Activated CD4-positive, alpha-beta T cell treated with anti-CD3 and anti-CD28 coated beads for 36 hours (primary cell): ENCODE measurements at places on chromosomes 2 and 18. TPM values are rescaled to one million over a fixed set of nuclear protein-coding genes. Genes with fewer than 3 reads are reported as not detected.

The TUBB6 gene
- 5.4 TPM for total RNA-seq

The CLASP1 gene
- total RNA-seq = 75.6 TPM

The NEB gene
- 0.05 TPM for total RNA-seq

The TMEM200C gene
- total RNA-seq = not detected

The EPAS1 gene
- 16.0 TPM for total RNA-seq

The DSG1 gene
- total RNA-seq = not detected

The IL1RL2 gene
- total RNA-seq = 1.5 TPM

The ALLC gene
- not detected for total RNA-seq

The CNTNAP5 gene
- not detected for total RNA-seq

DNA sequence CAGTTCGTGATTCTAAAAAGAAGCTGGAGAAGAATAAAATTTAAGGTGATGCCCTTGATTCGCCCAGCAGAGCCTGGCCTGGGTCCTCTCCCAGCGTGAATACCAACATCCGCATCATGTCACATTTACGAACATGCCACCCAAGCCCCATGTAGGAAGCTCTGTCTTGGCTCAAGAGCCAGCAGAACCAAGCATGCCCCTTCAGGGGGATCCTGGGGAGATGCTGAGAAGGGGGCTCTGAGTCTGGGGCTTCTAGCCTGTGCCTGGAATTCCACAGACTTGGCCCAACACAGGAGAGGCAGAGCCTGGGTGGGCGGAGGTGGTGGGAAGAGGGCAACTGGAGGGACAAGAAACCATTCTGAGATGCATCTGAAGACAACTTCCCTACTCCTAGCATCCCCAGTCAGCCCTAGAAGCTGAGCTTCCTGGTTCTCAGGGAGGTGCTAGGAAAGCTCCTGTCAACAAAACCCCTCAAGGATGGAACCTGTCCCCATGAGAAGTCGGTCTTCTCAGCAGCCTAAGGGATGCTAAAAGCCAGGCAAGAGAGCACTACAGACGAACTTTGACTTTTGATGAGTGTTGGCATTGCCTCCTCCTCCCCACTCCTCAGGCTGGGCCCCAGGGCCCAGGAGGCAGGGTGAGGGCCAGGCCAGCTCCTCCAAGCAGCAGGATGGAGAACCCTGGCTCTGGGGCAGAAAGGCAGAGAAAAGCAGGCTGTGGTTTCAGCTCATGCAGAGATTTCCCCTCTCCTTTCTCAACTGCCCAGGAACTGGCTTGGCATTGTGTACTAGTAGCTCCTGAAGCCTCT lies 57.9 kb downstream of the POLR1A start:
- H3K36me3 ChIP-seq = peaks cover 62% of the 10 kb centered on the region
- no peaks in the 10 kb centered on the region for H3K27me3 ChIP-seq
- H3K27ac ChIP-seq = no peak overlapping the region
- no peak overlapping the region for H3K4me3 ChIP-seq

- H3K4me3 ChIP-seq = no peak overlapping the region
- H3K4me1 ChIP-seq = no peaks in the 10 kb centered on the region
- no peak for DNase-seq
These were observed 157.4 kb downstream of the TAF4B start for GRCh38 chr18:26383454-26384270.

DNA sequence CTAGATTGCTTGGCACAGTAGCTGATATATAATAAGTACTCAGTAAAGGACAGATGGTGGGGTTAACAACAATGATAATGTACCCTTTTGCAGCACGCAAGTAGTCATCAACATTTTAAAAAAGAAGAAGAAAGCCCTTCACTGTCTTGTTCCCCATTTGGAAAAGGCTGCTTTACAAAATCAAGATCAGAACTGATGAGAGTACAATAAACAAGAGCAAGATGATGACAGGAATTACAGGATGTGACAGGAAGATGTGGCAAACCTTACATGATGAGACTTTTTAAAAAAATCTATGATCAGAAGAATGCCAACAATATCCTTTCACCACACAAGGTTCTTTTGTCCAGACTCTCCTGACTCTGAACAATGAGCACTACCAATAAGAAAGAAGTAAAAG lies 9.1 kb downstream of the TYW5 start:
- no peaks in the 10 kb centered on the region for H3K27me3 ChIP-seq
- no peak overlapping the region for H3K4me3 ChIP-seq
- no peak for DNase-seq
- peak overlapping the region; percentile 24 for H3K27ac ChIP-seq
- peaks cover 28% of the 10 kb centered on the region for H3K36me3 ChIP-seq

GRCh38 chr2:96233880-96234316 lies 25.3 kb upstream of the STARD7 start:
- no peak overlapping the region for H3K4me3 ChIP-seq
- no peak for DNase-seq
- no peaks in the 10 kb centered on the region for H3K4me1 ChIP-seq
- H3K27me3 ChIP-seq = no peaks in the 10 kb centered on the region
- H3K27ac ChIP-seq = no peak overlapping the region

DNA sequence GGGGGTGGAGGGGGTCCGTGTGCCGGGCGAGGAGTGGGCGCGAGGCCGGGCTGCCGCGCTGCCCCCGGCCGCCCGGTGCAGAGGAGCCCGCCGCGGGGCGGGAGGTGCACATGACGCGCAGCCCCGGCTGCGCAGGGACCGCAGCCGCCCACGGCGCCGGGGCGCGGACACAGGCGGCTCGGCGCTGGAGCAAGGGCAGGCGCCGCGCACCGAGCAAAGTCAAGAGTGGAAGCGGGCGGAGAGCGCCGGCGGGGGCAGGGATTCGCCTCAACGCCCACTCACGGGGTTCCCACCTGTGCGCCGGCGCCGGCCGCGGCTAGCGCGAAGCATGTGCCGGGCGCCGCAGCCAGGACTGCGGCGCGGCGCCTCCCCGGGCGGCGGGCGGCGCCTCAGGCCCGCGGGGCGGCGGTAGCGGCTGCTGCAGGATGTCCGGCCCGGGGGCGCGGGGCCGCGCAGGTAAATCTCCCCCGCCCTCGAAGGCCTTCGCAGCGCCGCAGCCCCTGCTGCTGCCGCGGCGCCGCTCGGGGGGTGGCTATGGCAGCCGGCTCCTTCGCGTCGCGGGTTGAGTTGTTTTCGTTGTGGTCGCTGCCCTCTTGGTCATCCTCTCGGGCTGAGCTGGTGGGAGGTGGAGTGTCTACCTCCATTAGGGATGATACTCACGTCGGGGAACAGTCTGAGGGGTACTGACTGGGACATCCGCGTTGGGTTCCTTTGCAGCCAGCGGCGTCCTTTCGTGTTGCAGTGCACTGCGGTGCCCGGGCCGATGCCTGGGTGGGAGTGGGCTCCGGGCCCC lies 216.3 kb upstream of the DTNA start:
- H3K4me3 ChIP-seq = peak overlapping the region; percentile 36
- peaks cover 32% of the 10 kb centered on the region for H3K27me3 ChIP-seq
- no peaks in the 10 kb centered on the region for H3K36me3 ChIP-seq
- H3K27ac ChIP-seq = no peak overlapping the region
- H3K4me1 ChIP-seq = peaks cover 3% of the 10 kb centered on the region

GRCh38 chr2:172586245-172586891 lies 30.5 kb downstream of the PDK1 start:
- H3K36me3 ChIP-seq = peaks cover 79% of the 10 kb centered on the region
- peak overlapping the region; percentile 2 for H3K4me3 ChIP-seq
- H3K27ac ChIP-seq = no peak overlapping the region
- no peaks in the 10 kb centered on the region for H3K27me3 ChIP-seq

DNA sequence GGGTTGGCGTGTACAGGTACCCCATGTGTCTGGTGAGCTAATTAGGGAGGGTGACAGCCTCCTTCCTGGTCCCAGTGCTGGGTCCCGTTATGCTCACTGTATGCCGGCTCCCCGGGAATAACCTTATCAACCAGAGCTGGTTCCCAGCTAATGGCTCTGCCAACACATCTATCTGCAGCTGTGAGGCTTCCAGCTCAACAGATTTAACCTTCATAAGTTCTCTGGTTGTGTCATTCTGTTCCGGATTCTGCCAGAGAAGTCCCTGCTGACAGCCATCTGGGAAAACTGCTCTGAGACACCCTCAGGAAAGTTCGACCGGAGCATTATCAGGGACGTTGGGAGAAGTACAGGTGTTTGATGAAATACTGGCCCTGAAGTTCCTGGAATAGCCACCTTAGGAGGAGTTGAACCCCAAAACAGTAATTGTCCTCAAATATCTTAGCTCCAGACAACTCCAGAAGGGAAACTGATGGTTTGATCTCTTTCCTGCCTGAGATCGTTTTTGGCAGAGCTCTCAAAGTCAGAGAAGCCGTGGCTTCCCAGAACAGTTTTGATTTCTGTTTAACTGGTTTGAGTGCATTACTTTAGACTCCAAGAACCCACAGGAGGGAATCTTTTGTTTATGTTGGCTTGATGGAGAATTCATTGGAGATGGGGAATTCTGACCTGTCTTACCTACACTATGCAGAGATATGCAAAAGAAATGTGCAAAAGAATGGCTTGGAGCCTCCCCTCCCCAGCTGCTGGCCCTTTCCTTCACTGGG lies 39.4 kb upstream of the TXNDC2 start:
- no peaks in the 10 kb centered on the region for H3K4me1 ChIP-seq
- no peak overlapping the region for H3K27ac ChIP-seq
- H3K4me3 ChIP-seq = no peak overlapping the region

DNA sequence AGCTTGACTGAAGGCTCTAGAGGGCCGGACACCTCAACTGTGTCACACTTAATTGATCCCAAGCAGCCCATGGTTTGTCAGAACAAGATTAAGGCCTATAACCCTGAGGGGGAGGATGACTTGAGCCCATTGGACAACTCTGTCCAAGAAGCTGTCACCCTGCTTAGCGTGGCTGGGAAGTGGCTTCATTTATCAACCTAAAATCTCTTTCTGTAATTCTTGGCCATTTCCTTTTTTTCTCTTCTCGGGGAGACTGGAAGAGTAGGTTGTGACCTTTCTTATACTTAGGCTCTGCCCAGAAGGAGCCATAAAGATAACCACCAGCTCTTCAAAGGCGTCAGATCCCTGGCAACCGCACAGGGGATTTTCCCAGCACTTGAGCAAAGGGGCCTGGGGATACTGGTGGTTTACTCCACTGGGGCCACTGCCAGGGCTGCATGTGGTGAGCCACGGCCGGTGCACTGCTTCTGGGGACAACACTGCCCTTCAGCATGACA lies 265.5 kb downstream of the CYRIA start:
- no peak overlapping the region for H3K4me3 ChIP-seq
- H3K4me1 ChIP-seq = no peaks in the 10 kb centered on the region
- no peak overlapping the region for H3K27ac ChIP-seq
- no peaks in the 10 kb centered on the region for H3K36me3 ChIP-seq
- no peak for DNase-seq

GRCh38 chr18:63144748-63145147 lies 174.8 kb downstream of the BCL2 start:
- peaks cover 27% of the 10 kb centered on the region for H3K4me1 ChIP-seq
- H3K27me3 ChIP-seq = no peaks in the 10 kb centered on the region
- peaks cover 30% of the 10 kb centered on the region for H3K36me3 ChIP-seq
- H3K4me3 ChIP-seq = no peak overlapping the region
- H3K27ac ChIP-seq = no peak overlapping the region

GRCh38 chr2:227472265-227473121 lies 537 bp downstream of the AGFG1 start:
- H3K36me3 ChIP-seq = peaks cover 10% of the 10 kb centered on the region
- peak overlapping the region; percentile 37 for H3K27ac ChIP-seq
- peaks cover 47% of the 10 kb centered on the region for H3K4me1 ChIP-seq

DNA sequence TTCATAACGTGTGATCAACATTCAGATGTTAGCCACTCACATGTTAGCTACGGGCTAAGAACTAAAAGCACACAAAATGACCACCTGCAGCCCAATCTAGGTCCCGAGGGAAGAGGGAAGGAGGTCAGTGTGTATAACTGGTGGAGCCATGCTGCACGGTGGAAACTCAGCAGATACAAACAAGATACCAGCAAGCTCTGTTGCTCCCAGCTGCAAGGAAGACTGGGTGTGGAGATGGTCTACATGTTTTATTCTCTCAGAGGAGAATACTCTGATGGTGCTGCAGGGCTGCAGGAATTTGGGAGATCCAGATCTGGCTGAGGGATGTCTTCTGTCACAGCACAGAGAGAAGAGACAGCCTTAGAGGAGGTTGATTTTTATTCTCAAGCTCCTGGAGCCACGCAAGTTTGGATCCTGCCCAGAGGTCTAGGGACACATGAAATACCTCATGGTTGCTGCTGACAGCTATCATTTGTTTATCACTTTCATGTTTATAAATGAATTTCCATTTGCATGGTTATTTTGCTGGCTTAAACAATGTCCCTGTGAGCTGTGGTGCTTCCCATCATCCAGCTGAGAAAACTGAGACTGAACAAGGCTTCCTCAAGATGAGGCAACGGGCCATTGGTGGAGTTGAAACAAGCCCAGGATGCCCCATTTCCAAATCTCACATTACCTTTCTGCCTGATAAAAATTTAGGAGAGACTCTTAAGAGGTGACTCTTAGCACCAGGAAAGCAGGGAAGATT lies 30.9 kb downstream of the RNF144A start:
- DNase-seq = no peak
- H3K4me1 ChIP-seq = peaks cover 53% of the 10 kb centered on the region
- no peaks in the 10 kb centered on the region for H3K27me3 ChIP-seq
- no peak overlapping the region for H3K27ac ChIP-seq

- no peak overlapping the region for H3K4me3 ChIP-seq
- H3K36me3 ChIP-seq = no peaks in the 10 kb centered on the region
- H3K27ac ChIP-seq = no peak overlapping the region
- peaks cover 15% of the 10 kb centered on the region for H3K27me3 ChIP-seq
These were observed 18.2 kb upstream of the DAW1 start for GRCh38 chr2:227853204-227853629.

DNA sequence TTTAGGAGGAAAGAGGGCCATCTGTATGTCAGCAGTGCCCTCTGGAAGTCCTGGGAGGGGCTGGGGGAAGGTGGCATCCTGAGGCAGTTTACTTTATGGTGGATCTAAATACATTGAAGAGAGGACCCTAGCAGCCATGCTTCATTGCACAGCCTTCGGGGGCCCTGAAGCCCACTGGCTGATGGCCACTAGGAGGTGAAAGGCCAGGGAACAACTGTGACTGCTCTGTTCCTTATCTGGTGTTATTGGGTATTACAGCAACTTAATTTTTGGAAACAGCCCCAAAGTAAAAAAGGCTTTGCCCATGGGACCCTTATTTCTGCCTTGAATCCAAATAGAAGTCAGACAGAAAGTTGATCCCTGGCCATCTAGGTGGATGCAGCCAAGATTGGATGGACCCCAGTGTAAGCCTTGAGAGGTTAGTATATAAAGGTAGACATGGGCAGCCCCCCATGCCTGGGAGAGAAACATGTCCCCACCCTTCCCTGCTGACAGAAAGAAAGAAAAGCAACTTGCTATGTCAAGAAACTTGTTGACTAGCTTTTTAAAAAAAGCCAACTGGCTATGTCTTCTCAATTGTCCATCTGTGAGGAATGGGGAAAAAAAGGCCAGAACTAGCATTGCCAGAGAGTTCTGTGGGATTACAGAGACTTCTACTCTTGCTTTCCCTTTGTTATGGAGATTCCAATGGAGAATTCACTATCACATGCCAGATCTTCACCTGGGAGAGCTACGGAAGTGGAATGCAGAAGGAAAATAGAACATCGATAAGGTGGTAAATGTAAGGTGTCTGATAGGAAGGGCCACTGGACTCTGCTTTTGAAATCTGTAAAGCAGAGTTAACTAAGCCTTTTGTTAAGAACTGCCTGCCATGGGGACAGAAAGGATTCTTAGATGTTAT lies 58.6 kb upstream of the OSR1 start:
- H3K27ac ChIP-seq = no peak overlapping the region
- no peaks in the 10 kb centered on the region for H3K36me3 ChIP-seq
- no peak overlapping the region for H3K4me3 ChIP-seq
- DNase-seq = no peak
- no peaks in the 10 kb centered on the region for H3K4me1 ChIP-seq
- H3K27me3 ChIP-seq = peaks cover 15% of the 10 kb centered on the region
